NCI-H2029 treated with DMSO at 0.1 percent for 48 hours (cell line): ENCODE measurements at places on chromosomes 3 and 15.

- DNase-seq, result no peak
Measured at GRCh38 chr15:70788114-70789049, 25.0 kb upstream of the UACA start.

- no peak for DNase-seq
Measured at GRCh38 chr3:46942076-46942475, 34.5 kb downstream of the CCDC12 start.

DNA sequence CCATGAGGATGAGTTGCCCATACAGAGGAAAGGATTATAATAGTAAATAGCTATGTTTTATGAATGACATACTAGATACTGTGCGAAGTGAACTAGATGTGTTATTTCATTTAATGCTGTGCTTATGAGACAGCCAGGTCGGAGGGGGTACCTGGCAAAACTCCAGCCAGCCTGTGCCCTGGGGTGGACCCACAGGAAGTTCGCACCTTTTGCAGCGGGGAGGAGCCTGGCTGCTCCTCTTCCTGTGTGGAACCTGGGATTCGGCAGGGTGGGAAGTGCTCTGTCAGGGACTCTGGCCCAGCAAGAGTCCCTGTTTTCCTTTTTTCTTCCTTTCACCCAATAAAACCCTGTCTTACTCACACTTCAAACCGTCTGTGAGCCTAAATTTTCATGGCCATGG lies 452.2 kb downstream of the IL5RA start:
- no peak for DNase-seq

DNA sequence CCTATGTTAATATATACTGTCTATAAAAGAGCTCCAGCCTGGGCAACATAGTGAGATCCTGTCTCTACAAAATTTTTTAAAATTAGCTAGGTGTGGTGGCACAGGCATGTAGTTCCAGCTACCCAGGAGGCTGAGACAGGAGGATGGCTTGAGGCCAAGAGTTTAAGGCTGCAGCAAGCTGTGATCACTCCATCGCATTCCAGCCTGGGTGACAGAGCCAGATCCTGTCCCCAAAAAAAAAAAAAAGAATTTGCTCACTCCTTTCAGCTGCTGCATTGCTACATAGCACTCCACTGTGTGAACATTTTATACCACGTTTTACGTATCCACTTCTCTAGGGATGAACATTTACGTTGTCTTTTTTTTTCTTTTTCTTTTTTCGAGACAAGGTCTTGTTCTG lies 6.0 kb upstream of the TSEN2 start:
- no peak for DNase-seq

DNA sequence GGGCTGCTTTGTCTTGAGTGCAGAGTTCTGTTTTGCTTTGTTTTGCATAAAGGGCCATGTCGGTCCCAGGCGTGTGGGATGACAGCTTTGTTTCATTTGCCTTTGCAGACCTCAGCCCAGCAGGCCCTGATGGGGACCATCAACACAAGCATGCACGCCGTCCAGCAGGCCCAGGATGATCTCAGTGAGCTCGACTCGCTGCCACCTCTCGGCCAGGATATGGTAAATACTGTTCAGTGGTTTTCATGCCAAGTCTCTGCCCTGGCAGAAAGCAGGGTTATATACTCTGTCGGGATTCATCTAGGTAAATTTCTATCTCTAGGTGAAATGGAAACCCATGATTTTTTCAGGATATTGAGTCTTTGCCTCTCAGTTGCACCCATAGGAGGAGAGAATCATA lies 343.9 kb upstream of the TPM1 start:
- no peak for DNase-seq

DNA sequence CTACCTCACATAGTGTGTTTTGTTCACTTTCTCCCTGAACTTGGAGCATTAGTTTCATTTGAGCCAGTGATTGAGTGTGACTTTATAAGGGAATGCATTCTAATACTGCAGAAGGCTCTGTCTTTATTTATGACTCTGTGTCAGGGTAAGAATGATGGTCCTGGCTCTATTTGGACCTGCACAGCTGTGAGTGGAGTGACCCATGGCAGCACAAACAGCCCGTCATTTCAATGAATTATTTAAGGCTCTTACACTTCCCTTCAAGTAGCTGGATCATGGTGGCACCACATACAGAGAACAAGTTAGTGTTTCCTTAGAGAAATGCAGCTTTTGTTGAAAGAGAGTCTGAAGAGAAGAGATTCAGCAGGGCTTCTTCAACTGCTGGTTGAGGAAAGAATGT lies 16.4 kb downstream of the TMEM108 start:
- DNase-seq, result no peak

DNA sequence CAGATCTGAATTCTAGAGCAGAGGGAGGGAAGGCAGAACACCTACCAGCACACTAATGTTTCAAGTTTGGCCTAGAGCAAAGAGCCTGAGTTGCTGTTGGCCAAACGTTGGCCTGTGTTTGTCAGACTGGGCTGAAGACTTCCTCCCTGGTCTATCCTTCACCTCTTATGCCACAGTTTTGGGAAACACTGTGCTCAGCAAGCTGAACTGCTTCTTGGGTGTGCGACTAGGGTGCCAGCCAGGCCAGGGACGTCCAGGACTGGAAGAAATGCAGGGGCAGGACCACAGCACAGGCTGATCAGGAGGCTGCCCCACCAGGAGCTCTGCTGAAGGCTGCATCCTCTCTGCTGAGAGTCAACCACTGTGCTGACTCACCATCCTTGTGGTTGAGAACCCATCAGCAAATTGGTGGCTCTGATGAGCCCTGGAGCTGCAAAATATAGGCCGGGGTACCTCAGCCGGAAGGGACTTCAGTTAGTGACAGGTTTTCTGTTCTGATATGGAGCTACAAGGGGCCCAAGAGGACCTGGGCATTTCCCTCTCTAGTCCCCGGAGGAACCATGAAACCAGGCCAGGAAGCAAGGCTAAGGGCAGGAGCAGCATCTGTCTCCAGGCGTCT lies 131.6 kb upstream of the RASGRP1 start:
- no peak for DNase-seq

DNA sequence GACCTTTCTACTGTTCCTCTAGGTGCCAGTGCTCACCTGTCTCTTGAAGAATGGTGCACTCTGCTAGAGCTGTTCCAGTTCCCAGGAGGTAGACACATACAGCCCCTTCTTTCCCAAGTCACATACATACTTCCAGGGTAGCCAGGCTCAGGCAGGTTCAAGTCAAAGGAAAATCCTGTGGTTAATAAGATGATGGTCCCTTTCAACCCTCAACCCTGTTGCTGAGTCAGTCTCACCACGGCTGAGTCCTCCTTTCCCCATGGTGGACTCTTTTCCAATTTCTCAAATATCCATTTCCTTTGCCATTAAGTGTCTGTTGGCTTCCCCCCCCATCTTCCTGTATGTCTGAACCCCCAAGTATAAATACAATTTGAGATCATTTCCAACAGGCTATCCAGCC lies 56.1 kb upstream of the ACAN start:
- DNase-seq, result no peak

GRCh38 chr3:186599142-186599784 lies 13.6 kb upstream of the AHSG start:
- DNase-seq, result no peak

GRCh38 chr15:68367226-68367625 lies 64.7 kb downstream of the ITGA11 start:
- DNase-seq, result no peak

DNA sequence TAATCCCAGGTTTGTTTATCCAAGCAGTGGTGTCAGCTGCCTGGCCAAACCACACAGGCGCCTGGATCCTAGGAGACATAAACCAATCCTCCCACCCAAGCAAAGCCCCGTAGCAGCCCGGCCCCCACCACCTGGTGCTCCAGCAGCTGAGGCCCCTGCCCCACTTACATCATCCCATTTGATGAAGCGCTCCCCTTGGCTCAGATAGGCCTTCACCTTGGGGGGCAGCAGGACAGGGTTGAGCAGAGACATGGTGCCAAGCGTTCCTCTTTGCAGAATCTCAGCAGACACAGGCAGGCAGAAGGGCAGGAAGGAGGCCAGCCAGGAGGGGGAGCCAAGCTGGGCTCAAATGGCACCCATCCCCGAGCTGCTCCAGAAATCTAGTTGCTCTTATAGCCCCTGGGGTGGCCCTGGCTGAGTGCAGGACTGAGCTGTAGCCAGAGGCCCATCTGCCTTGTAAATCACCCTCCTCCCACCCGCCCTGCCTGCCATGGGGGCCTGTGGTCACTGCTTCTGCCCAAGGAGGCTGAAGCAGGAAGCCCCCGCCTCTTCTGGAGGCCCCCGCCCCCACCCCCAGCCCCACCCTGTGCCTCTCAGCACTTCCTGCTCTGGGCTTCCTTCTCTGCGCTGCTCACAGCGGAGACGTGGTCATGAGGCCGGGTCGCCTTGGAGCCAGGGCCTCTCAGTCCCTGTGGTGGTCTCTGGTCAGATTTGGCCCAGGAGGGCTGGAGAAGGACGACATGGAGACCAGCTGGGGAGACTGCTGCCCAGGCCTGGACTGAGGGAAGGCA lies at the start of gene PLCB2:
Gene PLCB2 (minus strand): TSS at position 515 of the 791 bp plus-strand sequence. CDS start 263 bp downstream, at position 252.
- DNase-seq, result no peak

DNA sequence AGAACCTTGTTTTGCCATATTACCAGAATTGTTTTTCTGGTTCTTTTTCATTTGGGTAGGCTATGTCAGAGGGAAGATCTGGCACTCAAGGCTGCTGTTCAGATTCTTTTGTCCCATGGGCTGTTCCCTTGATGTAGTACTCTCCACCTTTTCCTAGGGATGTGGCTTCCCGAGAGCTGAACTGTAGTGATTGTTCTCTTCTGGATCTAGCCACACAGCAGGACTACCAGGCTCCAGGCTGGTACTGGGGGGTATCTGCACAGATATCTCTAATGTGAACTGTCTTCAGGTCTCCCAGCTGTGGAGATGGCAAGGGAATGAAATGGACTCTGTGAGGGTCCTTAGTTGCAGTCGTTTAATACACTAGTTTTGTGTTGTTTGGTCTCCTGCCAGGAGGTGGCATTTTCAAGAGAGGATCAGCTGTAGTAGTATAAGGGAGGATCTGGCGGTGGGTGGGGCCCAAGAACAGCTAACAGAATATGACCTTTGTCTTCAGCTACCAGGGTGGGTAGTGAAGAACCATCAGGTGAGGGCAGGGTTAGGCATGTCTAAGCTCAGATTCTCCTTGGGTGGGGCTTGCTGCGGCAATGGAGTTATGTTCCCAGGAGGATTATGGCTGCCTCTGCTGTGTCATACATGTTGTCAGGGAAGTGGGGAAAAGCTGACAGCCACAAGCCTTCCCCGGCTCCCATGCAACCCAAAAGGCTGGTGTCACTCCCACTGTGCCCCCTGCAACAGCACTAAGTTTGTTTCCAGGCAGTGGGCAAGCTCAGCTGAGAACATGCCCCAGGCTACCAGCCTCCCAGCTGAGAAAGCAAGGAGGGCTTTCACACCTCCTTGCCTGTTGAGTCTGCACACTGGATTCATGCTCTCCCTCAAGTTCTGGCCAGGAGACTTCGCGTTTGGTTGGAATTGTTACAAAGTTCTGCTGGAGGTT lies 252.5 kb downstream of the ISL2 start:
- no peak for DNase-seq

GRCh38 chr3:168088106-168088720 lies 7.5 kb downstream of the GOLIM4 start:
- DNase-seq, result no peak

DNA sequence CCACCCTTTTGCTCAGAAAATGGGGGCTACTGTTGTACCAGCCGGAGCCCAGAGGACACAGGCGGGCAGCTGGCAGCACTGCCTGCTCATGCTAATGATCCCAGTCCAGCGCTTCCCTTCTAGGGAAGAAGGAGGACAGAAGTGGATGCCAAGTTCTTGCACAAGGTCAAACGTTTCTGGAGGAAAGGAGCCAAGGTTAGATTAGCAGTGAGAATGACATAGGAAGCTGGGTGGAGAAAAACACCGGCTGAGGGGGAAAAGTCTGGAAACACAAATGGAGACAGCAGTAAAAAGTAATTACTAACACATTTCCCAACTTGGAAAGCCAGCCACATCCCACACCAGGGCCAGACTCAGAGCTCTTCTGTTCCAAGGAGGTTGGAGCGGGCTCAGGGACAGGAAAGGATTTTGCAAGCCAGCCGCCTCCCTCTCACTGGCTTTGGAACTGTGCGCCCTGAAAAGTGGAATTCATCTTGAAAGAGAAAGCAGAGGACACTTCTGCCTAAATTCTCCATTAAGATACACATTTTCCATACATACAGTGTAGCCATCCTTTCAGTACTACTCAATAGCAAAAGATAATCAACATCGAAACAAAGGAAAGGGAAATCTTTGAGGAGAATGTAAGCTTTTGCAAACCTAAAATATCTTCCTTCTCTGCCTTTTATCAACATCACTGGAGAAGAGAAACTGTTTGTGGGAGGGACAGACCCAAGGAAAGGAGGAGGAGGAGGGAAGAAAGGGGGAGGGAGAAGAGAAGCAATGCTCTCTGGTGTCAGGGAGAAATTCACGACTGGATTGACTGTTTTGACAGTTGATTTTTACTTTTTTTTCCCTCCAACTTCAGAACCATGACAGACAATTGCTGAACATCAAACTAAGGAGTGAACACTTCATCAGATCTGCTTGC lies 133.6 kb downstream of the CD47 start:
- no peak for DNase-seq

DNA sequence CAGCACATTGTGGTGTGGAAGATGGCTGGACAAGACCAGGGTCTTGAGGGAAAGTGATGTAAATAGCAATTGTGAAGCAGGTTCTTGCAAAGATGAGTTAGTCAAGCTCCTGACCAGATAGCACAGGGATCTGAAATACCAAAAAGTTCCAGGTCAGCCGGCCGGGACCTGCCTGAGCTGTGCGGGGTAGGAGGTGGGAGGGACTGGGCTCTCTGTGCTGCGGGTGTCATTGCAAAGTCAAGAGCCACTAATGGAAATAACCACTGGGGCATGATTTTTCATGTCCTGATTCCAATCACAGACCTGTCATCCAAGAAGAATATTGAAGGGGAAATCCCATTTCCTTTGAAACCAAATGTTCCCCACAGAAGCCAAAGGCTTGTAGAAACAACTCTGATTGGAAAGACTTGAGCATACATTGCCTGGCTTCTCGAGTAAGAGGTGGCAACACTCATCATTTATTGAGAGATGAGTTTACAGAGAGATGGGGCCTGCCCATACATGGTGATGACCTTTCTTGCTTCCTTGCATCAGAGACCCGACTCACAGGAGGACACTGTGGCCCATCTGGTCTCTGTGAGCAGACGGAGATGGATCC lies 44.2 kb upstream of the KY start:
- no peak for DNase-seq

DNA sequence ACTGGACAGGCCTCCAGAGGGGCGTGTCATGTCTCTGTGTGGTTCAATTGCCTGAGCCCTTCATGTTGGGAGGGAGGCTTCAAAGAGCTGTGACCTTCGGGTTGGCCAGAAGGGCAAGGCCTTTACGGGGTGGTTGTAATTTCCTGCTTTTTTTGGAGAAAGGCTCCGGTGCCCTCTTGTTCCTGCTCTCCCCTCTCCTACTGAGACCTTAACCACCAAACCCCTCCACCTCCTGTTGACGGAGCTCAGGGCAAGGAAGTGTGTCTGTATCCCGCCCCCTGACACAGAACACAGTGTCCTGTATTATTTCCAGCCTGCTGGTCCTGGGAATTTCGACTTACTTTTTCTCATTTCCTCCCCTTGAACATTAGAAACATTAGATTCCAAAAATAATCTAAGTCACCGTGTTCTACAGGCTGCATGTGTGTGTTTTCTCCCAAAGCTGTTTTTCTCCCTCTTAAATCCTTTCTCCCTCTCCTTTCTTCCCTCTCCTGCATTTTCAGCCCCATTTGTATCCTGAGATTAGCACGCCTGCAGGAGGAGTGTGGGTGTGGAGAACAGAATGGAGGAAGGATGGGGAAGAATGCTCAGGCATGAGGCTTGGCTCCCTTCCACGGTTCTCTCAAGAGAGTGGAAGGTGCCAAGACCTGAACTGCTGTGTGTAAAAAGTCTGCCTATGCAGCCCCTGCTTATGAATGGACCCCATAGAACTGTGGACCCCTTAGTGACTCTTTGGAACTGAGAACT lies 285.4 kb upstream of the ROPN1 start:
- no peak for DNase-seq

- no peak for DNase-seq
Measured at GRCh38 chr15:25323420-25323819, 115.4 kb downstream of the UBE3A start.
